ENCODE measurements at places on chromosomes 7 and 10.

- DNase-seq, result no peak
Observed at GRCh38 chr7:3230908-3231307, 70.1 kb upstream of the SDK1 start.

DNA sequence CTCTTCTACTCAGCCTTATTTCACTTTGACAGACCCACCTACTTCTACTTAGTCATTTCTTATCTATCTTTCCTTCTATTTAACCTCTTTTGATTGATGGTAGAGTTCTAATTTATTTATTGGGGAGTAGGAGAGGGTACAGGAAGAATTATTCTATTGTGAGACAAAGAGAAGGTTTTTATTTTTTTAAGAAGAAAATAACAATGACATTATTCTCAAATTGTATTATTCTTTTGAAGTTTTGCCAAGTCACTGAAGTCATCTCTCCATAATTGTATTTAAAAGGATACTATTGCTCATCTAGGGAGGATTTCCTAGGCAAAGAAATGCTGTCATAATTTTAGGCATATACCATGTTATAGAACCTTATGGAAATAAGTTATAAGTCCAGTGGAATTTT lies 52.7 kb downstream of the ITGB8 start:
- DNase-seq, result no peak

GRCh38 chr7:37310327-37311080 lies 138.2 kb downstream of the ELMO1 start:
- DNase-seq, result no peak

GRCh38 chr7:75928568-75928914 lies 13.6 kb downstream of the POR start:
- DNase-seq, result no peak

DNA sequence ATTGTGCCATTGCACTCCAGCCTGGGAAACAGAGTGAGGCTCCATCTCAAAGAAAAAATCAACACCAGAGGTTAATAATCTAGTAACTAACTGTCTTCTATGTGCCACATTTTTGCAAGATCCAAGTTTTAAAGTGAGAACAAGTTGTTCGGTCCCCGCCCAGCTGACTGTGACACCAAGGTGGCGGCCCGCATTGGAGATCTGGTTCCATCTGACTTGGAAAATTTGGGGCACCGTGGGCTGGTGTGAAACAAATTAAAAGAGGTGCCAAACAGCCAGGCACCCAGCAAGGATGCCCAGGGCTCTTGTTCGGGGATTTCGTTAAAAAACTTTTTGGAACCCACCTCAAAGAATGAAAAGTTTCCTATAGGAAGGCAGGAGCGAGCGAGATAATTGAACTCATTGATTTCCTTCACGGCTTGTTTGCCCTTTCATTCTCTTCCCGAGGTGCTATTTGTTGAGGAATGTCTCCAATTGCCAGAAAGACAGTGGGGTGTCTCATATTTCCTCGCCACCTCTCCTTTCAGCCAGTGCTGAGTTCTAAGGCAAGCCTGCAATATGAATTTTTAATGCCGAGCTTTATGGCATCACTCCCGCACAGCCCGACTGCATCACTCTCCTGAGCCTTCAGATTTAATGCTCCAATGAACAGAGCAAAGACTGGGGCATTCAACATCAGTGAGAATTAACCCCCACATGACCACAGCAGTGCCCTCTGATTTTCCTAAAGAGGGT lies 156.9 kb upstream of the SH2B2 start:
- no peak for DNase-seq

GRCh38 chr7:100882201-100882600 lies 7.3 kb downstream of the SRRT start:
- no peak for DNase-seq

- no peak for DNase-seq
Observed at GRCh38 chr7:42414028-42414427, 177.0 kb upstream of the GLI3 start.

- no peak for DNase-seq
Observed at GRCh38 chr7:114988026-114988425, 66.1 kb downstream of the MDFIC start.

- DNase-seq, result no peak
Observed at GRCh38 chr7:41333511-41333910, 369.4 kb downstream of the INHBA start.

DNA sequence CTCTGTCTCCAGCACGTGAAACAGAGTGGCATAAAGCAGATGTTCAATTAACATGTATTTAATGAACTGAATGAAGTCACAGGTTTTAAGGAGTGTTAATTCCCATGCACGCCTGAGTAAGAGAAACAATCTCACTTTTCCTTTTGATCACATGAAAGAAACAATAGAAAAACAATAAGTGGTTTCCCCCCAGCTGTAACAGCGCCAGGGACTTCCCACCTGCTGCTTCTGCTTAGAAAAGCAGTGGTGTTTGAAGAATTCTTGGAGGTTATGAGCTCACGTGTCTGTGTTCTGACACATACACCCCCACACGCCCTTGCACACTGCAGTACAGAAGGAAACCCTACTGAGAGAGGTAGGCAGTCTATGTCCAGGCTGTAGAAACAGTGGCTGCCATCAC lies 51.3 kb upstream of the FRMD4A start:
- DNase-seq, result no peak

DNA sequence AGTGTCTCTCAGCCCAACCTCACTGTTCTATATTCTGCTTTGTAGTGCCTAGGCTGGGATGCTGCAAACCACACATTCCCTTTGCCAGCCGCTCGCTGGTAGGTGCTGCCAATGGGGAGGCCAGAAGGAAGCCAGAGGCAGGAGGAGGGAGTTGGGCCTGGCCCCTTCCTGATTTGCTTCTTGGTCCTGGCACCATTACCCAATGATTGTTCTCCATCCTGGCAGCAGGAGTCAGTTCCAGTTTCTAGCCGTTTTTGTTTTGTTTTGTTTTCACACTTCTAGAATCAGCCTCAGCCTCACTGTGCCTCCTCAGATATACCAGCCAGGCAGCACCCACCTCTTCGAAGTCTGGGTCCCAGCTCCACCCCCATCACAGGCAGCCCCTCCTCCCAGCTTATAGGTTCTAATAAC lies 27.4 kb upstream of the LOXL4 start:
- no peak for DNase-seq

DNA sequence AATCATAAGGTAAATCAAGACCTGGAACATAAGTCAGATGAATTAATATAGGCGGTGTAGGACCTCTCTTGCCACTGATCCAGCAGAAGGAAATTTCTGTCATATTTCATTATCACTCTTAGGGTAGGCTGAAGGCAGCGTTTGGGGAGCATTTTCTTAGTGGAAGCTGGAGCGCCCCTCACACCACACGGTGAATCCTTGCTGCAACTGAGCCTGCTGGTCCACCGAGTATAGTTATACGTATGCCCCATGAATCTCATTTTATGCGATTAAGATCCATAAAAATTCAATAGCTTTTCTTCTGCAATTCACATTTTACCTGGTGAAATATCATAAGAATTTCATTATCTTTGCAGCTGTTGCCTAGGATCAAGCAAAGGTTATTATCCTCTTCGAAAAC lies 19.6 kb downstream of the EBF3 start:
- no peak for DNase-seq

- DNase-seq, result no peak
Observed at GRCh38 chr7:140841166-140841715, 83.5 kb downstream of the BRAF start.

GRCh38 chr10:79948976-79949722 lies at the start of gene SFTPD:
SFTPD (minus strand) TSS chr10:79949105; CDS start chr10:79946659, 2,446 bp downstream.
- DNase-seq, result no peak

DNA sequence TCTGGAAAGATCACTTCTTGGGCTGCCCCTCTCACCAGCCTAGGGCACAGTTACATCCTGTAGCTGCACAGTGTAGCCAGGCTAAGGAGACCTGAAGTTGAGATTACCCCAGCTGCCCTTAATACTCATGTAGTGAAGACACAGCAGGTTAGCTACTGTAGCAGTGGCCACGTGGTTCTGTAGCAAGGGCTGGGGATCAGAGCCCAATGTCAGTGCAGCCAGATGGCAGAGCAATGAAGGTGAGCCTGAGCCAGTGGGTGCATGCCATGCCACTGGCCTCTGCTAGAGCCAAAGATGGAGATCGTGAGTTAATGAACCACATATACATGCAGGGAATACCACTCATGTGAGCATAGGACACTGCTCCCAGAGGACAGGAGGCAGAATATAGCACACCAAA lies 15.5 kb downstream of the AMPH start:
- no peak for DNase-seq

GRCh38 chr10:48683868-48684267 lies 805 bp upstream of the WDFY4 start:
- no peak for DNase-seq

DNA sequence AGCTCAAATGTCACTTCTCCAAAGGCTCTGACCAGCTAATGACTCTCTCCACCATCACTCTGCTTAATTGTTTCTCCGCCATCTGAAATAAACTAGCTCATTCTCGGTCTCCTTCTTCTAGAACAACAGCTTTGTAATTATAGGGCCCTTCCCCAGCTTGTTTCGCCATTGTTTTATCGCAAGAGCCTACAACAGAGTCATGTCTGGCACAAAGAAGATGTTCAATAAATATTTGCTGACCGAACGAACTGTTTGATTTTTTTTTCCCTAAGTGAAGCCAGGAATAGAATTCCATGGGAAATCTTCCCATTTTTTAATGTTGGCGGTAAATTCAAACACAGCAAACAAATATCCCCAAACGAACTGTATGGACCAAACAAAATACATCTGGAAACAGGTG lies 63.8 kb upstream of the NMT2 start:
- no peak for DNase-seq

GRCh38 chr7:55723621-55723941 lies 139.0 kb downstream of the SEPTIN14 start:
- DNase-seq, result no peak

DNA sequence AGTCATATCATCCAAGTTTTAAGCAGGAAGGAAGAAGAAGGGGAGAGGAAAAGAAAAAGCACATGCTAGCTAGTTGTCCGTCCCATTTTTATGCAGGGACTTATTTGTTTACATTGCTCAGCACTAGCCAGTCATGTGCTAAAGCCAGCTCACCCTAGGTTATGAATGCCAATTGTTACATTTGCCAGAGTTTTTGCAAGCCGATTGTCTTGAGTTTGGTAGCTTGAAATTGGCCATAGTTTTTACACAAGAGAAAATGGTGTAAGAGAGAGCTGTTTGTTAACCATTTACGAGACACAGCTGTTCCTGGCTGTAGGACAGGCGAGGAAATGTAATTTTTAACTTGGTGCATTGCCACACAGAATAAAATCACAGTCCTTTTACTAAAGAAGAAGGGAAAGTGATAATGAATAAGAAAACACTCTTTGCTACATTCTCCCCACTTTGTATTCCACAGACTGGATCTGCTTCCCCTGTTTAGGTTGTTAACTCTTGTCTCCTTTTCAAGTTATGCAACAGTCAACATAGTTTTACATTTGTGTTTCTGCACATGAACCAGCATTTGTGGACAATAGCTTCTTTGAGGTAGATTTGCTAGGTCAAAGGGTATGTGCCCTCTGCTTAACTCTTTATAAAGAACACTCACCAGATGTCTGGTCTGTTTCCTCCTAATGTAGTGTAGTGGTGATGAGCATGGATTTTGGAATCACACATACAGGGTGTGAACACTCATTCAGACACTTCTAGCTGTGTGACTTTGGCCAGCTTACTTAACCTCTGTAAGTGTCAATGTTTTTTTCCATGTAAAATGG lies 357.2 kb downstream of the LRMDA start:
- DNase-seq, result peak; percentile 3

- DNase-seq, result no peak
Observed at GRCh38 chr10:24973163-24973562, 20.8 kb upstream of the PRTFDC1 start.

DNA sequence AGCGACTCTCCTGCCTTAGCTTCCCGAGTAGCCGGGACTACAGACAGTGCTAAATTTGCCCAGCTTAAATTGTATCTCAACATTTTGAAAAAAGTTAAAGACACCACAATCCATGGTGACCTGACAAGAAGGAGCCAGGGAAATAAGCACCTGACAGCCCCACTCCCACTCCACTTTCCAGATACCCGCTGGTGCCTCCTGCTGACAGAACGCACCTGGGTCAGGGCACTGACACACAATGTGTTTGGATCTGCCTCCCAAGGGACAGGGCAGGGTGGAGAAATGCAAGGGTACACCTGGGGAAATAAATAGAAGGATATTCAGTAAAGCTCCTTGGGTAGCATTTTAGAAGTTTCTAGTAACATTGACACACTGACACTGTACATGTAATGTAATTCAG lies 58.9 kb upstream of the OPN4 start:
- no peak for DNase-seq

- DNase-seq, result no peak
Observed at GRCh38 chr7:128099204-128099671, 68.0 kb upstream of the LRRC4 start.

GRCh38 chr7:123440101-123440548 lies 94.3 kb downstream of the IQUB start:
- DNase-seq, result peak; percentile 91

- DNase-seq, result no peak
Observed at GRCh38 chr10:21522631-21523406, 2.7 kb downstream of the SKIDA1 start.

DNA sequence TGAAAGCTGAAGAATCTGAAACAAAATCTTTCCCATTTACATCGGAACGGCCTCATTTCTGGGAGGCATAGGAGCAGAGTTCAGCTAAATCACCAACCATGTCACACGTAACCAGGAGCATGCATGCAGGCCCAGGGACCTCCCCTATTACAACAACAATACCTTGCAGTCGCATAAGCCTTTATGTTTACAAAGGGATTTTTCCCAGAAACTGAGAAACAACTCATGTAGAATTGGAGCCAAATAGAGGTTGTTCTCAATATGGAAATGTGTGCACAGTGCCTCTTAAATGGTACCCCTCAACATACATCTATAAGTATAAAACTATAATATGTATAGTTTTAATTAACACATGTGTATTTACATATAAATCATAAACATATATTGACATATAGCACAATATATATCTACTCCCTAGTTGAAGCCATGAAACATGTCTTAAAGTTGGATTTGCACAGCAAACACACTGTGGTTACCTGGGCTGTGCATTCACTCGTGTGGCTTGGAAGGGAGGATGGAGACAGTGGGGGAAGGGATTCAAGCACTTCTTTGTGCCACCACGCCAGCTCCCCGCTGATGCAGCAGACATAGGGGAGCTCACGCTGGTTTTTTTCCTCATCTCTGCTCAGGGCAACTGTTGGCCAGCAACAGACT lies 35.0 kb upstream of the DGKI start:
- DNase-seq, result no peak

Data from iPS DF 19.7 (cell line).